ENCODE measurements at places on chromosomes 1 and 21.

- DNase-seq = peak; percentile 93
These were observed 139.9 kb downstream of the DHRS3 start for GRCh38 chr1:12477936-12478611.

DNA sequence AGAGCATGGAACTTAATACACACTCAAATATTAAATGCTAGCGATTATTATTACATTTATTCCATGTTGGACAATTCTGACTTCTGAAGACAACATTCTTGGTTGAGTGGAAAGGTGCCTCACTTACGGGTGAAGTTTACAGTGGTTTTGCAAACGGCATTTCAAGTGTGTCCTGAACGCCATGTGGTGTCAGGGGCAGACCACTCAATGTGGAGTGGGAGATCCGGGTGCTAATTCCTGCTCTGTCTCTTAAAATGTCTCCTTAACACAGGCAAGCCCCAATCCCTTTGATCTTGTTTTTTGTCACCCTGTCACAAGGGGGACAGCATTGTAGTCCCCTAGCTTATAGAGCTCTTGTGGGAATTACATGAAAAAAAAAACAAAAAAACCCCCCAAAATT, 5.6 kb upstream of the TDRD10 start:
- no peak for DNase-seq

DNA sequence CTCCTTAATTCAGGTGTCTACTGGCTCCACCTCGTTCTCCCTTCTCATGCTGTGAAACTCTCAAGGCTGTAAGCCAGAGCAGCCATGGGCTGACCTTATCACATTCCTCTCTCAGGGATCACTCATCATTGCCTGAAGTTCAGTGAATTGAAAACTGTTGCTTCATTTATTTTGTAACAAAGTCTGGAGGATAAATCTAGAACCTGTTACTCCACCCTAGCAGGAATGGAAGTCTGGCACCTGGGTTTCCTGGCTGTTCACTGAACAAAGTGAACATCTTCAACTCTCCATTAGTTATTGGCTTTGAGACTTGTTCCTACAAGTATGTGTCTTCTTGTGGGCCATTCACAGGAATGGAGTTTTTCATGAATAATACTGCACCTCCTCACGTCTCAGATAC, 584.1 kb downstream of the PTPRU start:
- DNase-seq = no peak

- no peak for DNase-seq
These were observed 23.4 kb downstream of the VAV3 start for GRCh38 chr1:107941531-107941930.

DNA sequence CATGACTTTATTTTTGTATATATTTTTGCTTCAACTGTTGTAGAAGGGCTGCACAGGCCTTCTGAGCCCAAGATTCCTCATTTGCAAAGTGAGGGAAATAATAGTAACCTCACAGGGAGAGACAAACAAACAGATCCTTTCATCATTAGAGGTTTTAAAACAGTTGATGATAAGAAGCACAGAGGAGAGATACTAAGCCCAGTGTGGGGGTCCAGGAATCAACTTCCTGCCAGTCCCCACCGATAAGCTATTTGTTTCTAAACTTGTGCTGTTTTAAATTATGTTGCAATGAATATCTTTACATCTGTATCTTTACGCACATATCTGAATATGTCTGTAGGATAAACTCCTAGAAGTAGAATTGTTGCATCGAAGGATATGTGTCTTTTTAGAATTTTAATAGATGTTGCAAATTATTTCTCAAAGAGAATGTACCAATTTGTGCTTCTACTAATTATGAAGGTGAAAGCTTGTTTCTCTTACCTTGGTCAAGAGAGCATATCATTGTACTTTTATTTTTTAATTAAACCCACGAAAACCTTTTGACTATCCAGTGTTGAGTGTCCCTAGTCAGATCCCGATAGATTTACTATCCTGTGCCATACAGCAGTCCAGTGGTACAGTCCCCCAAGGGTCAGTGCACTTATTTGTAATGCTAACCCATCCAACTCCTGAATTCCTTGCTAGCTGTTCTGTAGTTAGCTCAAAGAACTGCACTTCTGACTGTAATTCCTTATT, 10.8 kb downstream of the FCRLB start:
- DNase-seq = no peak

- peak; percentile 82 for DNase-seq
These were observed 181.8 kb upstream of the L1TD1 start for GRCh38 chr1:62012836-62013235.
